Muscle of back (tissue), 13 donors: ENCODE measurements at places on chromosomes 3 and 15.

- DNase-seq, result no peak
These were observed 53.0 kb downstream of the UBR1 start for GRCh38 chr15:43052860-43053259.

DNA sequence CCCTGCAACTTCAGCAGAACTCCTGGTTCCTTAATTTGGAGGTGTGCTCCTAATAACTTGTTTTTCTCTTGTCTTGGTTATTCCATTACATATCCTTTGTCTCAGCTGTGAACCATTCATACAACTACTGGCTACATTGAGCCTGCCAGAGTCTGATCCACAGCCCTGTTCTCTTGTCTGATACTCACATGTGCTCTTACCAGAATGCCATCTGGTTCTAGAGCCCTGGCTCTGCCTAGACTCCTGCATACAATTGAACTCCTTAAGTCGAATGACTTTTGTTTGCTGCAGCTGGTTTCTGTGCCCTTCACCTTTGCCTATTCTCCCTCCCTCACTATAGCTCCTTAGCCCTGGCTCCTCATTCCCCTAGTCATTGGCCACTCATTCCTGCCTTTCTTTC is 85.5 kb downstream of the LRRC28 start:
- no peak for DNase-seq

- DNase-seq, result no peak
These were observed 76.2 kb upstream of the CMTM7 start for GRCh38 chr3:32315441-32315840.

GRCh38 chr15:65100442-65100841 is 14.6 kb downstream of the UBAP1L start:
- no peak for DNase-seq

DNA sequence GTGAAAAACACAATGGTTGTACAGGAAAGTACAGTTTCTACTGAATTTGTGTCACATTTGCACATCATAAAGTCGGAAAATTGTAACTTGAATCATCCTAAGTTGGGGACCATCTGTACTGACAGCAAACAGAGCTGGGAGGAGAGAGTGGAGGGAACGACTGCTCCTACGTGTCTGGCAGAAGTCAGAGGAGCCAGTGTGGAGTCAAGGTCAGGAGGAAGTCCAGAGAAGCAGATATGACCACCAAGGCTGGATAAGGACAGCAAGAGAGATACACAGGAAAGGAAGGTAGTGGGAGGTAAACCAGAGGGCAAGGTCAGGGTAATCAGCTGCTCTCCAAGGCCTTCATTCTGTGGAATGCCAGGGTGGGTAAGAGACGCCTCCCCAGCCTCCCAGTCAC is 2.7 kb upstream of the CILP start:
- no peak for DNase-seq

DNA sequence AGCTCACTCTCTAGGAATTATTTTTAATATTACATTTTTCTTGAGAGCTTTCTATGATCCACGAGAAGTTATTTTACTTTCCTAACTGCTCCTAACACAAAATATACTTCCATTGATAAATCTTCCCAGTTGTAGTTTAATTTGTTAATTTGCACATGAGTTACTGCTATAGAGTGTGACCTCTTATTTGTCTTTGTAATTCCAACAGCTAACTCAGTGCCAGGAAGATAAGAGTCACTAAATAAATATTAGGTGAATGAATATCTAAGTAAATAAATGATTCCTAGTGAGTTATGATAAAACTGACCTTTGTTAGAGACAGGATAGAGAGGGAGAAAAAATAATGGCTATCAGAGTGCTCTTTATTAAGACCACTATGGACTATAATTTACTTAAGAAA is 319.9 kb downstream of the NAALADL2 start:
- no peak for DNase-seq

- peak; percentile 31 for DNase-seq
These were observed 2.2 kb upstream of the CCR5 start for GRCh38 chr3:46368569-46368968.
